Cortex of kidney (tissue), 1 donor: ENCODE measurements at places on chromosomes 12 and 14.

DNA sequence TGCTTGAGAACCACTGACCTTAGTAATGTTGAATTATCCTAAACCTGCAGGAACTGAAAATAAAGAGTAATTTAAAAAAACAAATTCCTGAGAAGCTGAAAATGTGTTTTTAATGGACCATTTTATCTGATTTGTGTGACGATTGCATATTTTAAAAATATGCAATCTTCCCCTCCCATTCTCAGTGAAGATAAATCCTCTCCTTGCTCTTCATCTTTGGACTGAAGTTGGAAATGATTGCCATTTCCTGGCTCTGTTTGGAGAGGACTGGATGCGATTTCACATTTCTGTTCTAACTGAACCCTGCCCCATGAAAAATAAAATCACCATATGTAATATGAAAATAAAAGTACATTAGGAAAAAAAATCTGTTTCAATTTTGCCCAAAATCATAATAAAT lies 216.3 kb downstream of the SLC6A15 start:
- no peak for DNase-seq

GRCh38 chr12:100450735-100451134 lies 22.9 kb upstream of the NR1H4 start:
- DNase-seq = no peak

DNA sequence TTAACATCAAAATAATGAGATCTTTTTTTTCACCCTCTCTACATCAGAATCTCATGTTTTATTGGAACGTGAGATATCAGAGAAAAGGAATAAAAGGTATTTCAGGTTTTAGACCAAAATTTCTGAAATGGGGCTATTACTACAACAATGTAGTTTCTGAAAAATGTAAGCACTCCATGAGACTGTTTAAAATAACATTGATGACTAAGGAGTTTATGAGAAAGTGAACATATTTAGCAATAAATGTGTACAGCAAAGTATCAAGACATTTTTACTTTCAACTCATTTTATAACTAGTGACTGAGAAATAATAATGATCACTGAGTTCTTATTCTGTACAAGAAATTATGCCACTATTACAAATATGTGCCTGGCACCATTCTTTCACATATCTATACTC lies 39.3 kb upstream of the ABCC9 start:
- DNase-seq = no peak

- no peak for DNase-seq
Observed at GRCh38 chr14:61531465-61532122, 163.7 kb upstream of the HIF1A start.

DNA sequence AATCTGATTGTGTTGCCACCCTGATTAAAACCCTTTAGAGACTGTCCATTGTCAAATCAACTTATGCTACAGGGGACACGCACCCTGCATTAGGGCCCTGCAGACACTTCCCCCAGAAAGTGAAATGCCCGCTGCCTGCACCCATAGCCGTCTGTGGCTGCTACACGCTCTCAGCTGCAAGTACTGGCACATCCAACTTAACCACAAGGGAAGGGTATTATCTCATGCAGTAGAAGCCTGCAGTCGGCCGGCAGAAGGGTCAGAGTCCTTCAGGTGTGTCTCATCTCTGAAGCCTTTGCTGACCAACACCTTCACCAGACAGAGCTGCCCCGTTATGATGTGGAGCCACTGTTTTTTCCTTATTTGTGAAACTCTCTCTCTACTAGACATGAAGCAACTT lies 20.8 kb downstream of the CFAP251 start:
- no peak for DNase-seq

DNA sequence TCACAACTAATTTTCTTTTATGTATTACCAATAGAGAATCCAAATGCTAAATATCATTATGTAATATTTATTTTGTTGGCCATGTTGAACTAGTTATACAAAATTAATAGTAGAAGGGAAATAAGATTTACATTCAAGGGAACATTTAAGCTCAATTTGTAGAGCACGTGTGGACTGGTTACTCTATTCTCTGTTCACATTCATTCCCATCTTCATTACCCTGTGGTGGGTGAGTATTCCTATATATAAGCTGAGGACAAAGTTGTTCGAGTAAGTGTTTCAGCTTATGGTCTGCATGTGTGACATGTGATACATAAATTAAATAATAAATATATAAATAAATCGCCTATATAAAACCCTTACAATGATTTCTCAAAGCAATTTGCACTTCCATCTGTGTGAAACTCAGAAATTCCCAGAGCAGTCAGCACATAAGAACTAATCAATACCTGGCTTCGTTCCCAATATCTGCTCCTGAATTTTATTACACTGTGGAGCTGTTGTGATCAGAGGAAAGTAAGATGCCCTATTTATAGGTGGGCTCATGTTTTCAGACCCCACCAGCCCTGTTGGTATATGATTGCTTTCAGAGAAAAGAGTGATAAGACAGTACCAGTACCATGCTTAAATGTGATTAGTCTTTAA lies 308.2 kb upstream of the DCN start:
- no peak for DNase-seq

- DNase-seq = no peak
Observed at GRCh38 chr14:61334197-61334701, 12.9 kb downstream of the PRKCH start.

DNA sequence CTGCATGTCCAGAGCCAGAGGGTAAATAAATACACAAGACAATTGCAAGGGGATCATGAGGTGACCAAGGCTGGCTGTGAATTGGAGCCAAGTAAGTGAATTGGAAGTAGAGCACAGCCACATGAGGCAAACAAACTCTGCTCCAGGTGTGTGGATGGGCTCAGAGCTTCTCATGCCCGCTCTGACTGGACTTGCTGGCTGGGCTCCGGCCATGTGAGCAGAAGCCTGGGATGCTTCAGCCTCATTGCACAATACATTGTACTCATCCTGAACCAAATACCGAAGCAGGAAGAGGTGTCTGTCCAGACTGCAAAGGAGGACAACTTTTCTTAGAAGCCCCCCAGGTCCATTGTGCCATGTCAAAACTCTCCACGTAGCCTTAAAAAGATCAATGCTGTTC lies 193.0 kb downstream of the TTC8 start:
- DNase-seq = no peak

DNA sequence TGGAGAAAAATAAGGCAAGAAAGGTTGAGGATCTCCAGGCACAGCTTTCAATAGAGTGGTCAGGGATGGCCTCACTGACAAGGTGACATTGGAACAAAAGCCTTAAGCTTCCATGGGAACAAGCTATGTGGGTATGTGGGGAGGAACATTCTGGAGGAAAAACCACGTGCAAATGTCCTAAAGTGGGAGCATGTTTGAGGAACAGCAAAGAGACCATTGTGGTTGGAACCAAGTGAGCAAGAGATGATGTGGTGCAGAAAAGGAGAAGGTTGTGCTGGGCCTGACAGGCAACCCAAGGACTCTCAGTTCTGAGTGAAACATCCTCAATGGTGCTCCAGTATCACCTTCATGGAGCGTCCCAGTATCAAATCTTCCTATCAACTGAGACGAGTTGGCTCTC lies 184.0 kb downstream of the CAND1 start:
- DNase-seq = no peak

DNA sequence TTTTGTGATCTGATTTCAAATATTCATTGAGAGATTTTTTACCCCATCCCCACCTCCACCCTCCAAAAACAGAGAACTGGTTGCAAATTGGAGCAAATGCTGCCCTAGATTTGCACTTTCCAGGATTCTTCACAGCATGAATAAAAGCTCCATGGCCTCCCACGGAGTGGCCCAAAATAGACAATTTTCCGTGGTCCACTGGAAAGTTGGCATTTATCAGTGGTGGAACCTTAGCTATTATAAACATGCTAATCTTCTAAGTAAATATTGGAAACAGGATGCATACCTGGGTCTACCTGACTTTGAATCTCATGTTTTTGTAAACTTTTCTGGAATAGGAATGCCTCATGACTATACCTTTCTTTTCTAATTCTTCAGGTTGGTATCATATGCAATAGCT lies 123.9 kb downstream of the SLC16A7 start:
- DNase-seq = no peak

- no peak for DNase-seq
Observed at GRCh38 chr14:31884238-31884637, 192.9 kb upstream of the ARHGAP5 start.

DNA sequence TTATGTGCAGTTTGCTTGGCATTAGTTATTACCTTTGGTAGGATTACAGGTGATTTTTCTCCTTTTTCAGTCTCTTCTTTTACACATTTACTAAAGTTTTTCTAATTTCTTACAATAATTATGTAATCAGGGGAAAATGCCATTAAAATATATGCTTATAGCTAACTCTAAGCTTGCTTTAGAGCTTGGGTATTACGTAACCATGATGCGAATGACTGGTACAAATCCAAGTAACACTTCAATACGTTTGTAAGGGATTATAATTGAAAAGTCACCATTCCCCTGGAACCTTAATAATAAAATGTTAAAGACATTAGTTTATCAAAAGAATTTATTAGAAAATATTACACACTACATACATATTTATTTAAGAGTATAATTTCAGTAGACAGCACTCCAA lies 71.6 kb downstream of the SCAF11 start:
- no peak for DNase-seq

DNA sequence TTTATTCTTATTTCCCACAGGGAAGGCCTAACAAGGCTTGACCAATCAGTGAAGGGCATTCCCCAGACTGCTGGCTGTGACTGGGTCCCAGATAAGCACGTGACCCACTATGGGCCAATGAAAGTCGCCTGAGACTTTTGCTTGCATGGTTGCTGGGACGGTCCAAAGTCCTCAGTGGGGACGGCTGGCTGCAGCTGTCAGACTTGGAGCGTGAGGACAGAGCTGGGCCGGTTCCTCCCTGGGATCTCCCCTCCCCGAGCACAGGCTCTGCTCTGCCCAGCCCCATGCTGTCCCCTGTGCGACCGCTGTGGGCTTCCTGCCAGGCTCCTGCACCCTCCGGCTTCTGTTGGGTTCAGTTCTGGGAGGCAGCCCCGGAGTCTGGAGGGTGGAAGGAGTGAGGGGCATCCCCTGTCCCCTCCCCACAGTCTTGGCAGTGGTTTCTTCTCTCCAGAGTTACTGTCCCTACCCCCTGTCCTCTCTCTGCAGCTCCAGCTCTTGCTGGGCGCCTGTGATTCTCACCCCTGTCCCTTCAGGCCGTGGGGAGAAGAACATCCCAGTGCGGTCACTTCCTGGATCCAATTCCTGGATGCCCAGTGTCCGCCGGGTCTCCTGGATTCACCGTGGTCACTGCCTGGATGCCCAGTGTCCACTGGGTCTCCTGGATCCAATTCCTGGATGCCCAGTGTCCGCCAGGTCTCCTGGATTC lies 50.1 kb downstream of the GALNT9 start:
- DNase-seq = no peak

DNA sequence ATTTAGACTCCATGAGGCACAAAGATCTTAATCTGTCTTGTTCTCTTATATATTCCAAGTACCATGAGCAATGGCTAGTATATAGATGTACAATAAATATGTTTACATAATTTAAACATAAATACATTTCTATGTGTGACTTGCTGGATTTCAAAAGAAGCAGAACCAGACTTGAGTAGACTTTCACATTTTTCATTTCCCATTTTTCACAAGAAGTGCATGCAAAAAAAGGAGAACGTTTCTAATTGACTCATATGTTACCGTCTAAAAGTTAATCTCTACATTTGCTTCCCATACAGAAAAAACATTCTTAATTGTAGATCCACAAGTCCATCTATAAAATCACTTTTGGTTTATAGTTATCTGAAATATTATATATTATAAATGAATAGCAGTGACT lies 256.5 kb upstream of the USP15 start:
- DNase-seq = no peak

DNA sequence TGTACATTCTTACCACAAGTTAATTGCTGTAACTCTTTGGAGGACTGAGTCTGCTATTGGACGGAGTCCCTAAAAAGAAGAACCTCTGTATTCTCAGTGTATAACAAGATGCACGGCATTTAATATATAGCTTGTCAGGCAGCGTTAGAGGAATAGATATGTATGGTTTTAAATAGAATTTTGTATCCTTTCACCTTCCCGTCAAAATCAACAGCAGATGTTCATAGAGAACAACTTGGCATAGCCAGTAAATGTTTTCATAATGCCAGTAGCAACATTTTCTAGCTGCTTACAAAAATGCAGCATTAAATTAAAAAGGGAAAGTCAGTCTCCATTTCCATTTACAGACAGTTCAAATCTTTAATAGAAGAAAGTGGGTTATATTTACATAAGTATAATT lies 6.8 kb downstream of the SCYL2 start:
- DNase-seq = no peak

GRCh38 chr12:32025906-32026305 lies 66.7 kb downstream of the RESF1 start:
- DNase-seq = no peak

DNA sequence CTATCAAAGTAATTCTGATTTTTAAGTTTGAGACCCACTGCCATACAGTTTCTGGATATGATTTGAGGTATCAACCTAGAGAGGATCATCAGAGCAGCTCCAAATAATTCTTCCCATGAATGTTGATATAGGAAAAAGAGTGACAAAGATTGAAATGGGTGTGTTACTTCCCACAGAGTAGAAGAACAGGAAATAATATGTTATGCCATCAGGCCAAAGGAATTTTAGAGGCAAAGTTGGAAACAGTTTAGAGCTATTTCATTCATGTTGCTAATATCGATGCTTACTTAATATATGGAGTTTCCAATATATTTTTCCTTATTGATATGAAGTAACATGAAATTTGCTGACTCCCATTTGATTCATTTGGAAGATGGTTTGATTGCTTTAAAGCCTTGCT lies 8.9 kb upstream of the MSRB3 start:
- DNase-seq = no peak

DNA sequence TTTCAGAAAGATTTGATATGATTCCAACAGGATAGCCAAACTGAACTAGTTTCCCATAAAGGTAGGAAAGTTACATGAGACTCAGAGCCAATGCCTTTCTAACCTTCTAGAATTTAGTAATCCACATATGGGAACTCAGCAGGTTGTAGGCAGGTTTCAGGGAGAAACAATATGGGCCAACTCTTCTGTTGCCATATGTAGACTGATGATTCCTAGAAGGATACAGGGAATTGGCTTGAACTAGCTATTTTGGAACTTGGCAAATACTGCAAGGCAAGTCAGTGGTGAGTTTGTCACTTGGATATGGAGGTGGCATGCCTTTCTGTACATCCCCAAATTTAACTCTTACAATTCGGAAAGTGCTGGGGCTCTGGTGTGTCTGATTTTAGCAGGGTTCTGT lies 15.5 kb downstream of the SUDS3 start:
- no peak for DNase-seq

- DNase-seq = no peak
Observed at GRCh38 chr14:102063109-102063807, 23.6 kb downstream of the HSP90AA1 start.

- no peak for DNase-seq
Observed at GRCh38 chr14:102195446-102195845, 55.7 kb downstream of the WDR20 start.
